NCI-H1417 treated with DMSO at 0.1 percent for 48 hours (cell line): ENCODE measurements at places on chromosomes 11 and 22.

- DNase-seq = no peak
Observed at GRCh38 chr11:65479184-65480145, 19.4 kb upstream of the MALAT1 start.

DNA sequence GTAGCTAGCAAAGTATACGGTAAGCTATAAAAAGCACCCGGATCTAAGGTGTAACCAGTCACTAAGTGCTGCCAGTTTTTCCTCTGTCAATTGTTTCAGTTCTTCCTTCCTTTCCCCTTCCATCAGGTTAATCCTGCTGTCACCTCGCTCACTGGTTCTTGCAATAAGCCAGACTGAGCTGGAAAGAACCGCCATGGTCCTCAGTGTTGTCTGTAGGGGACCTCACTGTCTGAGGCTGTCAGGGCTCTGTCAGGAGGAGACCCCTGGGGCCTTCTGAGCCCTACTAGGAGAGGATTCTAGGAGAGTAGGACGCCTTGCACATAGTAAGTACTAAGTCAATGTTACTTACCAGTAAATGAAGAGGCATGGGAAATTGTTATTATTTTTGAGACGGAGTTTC lies 1.4 kb upstream of the TBC1D22A start:
- no peak for DNase-seq

GRCh38 chr11:120229451-120230424 lies 10.2 kb upstream of the POU2F3 start:
- no peak for DNase-seq

- no peak for DNase-seq
Observed at GRCh38 chr22:50339945-50340879, 2.9 kb upstream of the PPP6R2 start.

- DNase-seq = no peak
Observed at GRCh38 chr11:41579546-41579945, 120.1 kb upstream of the LRRC4C start.

- peak; percentile 62 for DNase-seq
Observed at GRCh38 chr11:78961937-78962701, 387.5 kb upstream of the NARS2 start.

DNA sequence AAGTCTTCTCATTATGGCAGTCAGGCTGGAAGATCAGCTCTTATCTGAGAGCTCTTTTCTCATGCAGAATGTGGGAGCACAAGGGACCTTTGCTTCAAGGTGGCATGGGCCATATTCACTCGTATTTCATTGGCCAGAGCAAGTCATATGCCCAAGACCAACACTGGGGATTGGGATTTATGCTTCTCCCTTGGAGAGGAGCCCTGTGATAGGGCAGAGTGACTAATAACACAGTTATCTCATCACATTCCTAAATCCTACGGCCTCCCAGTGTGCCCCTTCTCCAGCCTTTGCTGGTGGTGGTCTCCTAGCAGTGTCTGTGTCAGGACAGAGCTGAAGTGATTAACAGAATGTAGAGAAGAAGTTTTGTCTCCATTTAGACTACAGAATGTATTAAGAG lies 48.6 kb downstream of the SYT9 start:
- no peak for DNase-seq

GRCh38 chr11:36574486-36574885 lies 6.7 kb downstream of the RAG1 start:
- no peak for DNase-seq
